ENCODE measurements at places on chromosomes 5 and 9. TPM values are rescaled to one million over a fixed set of nuclear protein-coding genes. Genes with fewer than 3 reads are reported as not detected.

Gene GMCL2
- not detected for total RNA-seq

Gene PCDHAC2
- total RNA-seq, result 3.0 TPM

Gene FAXDC2
- 0.07 TPM for total RNA-seq

Gene RALGPS1
- total RNA-seq, result 1.6 TPM

Gene ADGRD2
- not detected for total RNA-seq

Gene LCP2
- total RNA-seq, result not detected

Gene ELL2
- 12.3 TPM for total RNA-seq

Gene DOCK2
- total RNA-seq, result 3.5 TPM

Gene SPATA31C1
- not detected for total RNA-seq

Gene EIF4E1B
- total RNA-seq, result not detected

Gene PCDHA10
- total RNA-seq, result 0.06 TPM

Gene LIX1
- total RNA-seq, result not detected

Gene GFRA3
- 0.05 TPM for total RNA-seq

Gene ARID3C
- total RNA-seq, result 0.10 TPM

Gene IFNA17
- not detected for total RNA-seq

Gene FBP2
- not detected for total RNA-seq

Gene APC
- 11.7 TPM for total RNA-seq

Gene ASPN
- not detected for total RNA-seq

Gene PHF24
- total RNA-seq, result 0.07 TPM

Gene IRX1
- total RNA-seq, result not detected

Gene CCDC183
- total RNA-seq, result 0.10 TPM

Gene ANKRD33B
- total RNA-seq, result 13.1 TPM

Gene ARRDC3
- 15.6 TPM for total RNA-seq

Gene ZNF354B
- total RNA-seq, result 6.6 TPM

Gene PTPN3
- total RNA-seq, result 13.5 TPM

Gene CCL28
- total RNA-seq, result 0.31 TPM

Gene ZNF367
- 7.1 TPM for total RNA-seq

Gene HTR1A
- total RNA-seq, result not detected

Gene SPOCK1
- 24.2 TPM for total RNA-seq
